AG10803 (cell line): ENCODE measurements at places on chromosomes 7 and 10.

GRCh38 chr7:127391591-127392181 is 822 bp downstream of the ZNF800 start:
- peak; percentile 27 for DNase-seq

GRCh38 chr7:4131063-4131462 is 551.0 kb upstream of the FOXK1 start:
- no peak for DNase-seq

DNA sequence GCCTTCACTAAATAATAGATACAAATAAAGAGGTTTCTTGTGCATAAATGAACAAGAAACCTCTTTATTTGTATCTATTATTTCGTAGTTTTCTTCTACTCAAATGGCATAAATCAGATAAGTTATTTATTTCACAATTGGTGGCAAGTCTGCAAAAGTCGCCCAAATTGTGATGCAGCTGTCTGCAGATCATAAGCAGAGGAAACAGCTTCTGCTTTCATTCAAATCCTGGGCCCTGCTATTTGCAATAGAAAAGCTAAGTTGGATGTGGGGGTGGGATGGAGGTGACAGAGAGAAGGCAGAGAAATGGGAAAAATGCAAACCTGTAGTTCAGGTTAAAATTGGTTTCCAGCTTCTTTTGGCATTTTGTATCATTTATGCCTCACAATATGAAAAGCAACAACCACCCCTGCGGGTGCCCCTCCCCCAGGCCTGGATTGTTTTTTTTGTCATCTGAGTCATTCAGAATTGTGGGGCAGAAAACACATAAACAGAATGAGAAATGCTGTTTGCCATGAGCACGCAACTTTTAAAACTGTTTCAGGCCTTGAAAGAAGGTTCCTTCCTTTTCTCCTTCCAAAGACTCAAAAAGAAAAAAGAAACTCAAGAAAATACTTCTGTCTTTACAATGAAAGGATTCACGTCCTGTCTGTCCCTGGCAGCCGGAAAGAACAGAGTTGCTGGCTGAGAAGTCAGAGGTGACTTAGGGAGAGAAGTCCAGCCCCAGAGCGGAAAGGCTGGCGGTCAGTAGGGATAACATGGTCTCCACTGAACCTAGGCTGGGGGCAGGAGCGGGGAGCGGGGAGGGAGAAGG is 132.9 kb downstream of the BAMBI start:
- DNase-seq, result no peak

DNA sequence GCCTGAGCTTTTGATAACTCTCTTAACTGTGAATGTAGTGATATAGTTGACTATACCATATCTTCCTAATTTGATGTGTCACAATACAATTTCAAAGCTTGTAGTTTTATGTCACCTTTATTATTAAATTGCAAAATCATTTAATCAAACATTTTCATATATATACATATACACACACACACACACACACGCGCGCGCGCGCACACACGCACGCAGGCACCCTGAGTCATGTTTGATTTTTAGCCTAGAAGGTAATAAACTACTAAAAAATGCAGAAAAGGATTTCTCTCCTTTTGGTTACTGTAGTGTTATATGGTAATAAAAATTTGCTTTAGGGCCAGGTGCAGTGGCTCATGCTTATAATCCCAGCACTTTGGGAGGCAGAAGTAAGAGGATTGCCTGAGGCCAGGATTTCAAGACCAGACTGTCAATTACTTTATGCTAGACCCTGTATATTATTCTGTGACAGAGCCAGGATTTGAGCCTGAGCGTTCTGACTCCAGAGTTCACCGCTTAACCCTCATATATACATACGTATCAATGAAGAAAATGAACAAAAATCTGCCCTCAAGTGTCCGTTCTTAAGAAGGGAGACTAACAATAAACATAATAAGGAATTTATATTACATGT is 89.6 kb downstream of the PODXL start:
- no peak for DNase-seq

DNA sequence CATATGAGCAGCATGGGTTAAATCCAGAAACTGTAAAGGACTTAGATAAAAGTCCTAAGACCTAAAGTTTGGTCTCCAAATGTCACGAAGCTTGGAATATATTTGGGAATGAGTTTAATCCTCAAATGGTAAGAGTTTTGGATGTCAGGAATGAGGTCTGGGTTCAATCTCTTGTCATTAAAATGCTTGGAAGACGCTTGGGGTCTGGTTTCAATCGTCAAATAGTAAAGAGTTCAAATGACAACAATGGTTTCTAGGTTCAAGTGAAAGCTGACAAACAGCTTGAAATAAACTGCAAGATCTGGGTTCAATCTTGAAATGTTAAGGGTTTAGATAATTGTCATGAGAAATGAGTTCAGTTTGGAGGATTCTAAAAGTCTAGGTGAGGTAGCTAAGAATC is 385.5 kb upstream of the HPS1 start:
- DNase-seq, result no peak

DNA sequence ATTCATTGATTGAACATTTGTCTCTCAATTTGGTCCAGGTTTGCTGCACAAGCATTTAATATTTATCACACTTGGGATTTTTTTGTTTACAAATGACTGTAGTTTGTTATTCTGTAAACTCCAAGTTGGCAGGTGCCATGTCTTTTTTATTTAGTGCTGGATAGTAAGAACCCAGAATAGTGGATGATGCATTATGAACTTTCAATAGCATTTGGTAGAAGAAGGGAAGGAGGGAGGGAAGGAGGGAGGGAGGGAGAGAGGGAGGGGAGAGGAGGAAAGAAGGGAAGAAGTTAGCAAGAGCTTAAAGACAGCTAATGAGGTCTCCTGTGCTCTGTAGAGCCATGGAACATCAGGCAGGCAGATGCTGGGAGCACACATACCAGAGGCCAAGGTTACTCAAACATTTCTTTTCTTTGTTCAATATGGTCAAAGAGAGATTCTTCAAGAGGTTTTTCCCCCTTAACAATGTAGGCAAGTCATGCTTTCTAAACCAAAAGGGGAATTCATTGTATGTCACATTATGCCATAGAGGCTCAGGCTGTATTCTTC is 25.8 kb upstream of the PDK4 start:
- no peak for DNase-seq

GRCh38 chr7:143290293-143290692 is 2.1 kb downstream of the CASP2 start:
- DNase-seq, result no peak

DNA sequence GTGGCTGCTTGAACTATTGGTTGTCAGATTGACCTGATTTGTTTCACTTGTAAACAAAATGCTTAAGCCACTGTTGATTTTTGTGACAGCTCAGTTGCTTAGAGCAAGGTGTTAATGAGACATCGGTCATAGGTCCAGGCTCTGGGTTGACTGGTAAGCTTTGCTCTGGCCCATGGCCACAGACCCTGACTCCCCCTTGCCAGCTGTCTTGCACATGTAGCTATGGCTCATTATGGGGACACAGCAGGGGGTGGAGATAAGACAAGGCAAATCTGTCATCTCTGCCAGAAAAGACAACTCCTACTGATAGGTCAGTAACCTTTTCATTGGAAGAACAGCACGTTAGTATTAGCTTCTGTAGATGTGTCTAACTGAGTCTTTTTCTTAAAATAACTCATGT is 95.3 kb downstream of the KAT6B start:
- no peak for DNase-seq

DNA sequence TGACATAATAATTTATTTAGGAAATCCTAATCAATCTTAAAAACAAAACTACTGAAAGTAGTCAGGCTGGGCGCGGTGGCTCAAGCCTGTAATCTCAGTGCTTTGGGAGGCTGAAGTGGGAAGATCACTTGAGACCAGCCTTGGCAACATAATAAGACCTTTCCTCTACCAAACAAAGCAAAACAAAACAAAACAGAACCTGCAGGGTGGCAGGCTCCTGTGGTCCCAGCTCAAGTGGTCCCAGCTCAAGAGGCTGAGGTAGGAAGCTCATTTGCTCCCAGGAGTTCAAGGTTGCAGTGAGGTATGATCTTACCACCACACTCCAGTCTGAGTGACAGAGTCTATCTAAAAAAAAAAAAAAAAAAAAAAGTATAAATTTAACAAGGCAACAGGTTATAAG is 748.0 kb downstream of the CNTNAP2 start:
- DNase-seq, result no peak

GRCh38 chr7:44278451-44279161 is 46.8 kb downstream of the CAMK2B start:
- DNase-seq, result no peak

GRCh38 chr10:119221666-119222065 is 14.3 kb downstream of the GRK5 start:
- no peak for DNase-seq

DNA sequence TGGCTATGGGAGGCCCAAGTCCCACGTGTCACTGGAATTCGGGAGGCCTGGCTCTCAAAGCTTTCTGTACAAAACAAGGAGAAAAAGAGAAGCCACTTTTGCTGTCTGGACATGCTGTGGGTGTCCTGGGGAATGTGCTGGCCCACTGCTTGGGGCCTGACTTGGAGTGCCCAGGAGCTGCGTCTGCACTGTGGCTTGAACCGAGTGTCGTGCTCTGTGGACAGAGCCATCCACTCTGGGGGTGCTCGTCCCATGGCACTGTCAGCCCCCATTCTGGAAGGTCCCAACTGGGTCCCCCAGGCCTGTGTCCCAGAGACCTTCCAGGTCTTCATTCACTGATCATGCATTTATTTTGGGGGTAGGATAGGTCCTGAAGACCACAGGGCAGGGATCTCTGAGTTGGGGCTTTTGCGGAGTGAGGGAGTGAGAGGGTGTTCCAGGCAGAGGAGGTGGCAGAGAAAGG is 138.0 kb downstream of the LHPP start:
- no peak for DNase-seq

DNA sequence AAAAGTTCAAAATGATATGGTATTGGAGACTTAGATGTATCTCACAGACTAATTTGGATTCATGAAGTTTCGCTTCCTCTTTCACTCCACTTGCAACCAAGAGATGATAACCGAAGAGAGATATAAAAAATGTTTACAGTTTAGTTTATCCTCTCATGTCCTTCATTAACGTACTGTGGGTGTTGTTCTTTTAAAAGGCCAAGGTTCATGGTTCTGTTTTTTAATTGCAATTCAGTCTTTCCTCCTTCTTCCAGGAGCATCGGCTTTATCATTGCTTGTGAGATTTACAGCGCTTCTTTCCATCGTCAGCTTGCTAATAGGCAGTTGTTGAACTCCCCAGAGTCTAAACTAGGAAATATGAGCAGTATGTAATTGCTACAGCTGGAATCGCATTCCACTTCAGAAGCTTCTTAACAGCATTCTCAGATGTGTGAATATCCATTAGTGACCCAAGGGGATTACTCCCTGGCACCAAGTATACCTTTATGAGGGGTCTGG is 75.9 kb upstream of the HGF start:
- peak; percentile 36 for DNase-seq

DNA sequence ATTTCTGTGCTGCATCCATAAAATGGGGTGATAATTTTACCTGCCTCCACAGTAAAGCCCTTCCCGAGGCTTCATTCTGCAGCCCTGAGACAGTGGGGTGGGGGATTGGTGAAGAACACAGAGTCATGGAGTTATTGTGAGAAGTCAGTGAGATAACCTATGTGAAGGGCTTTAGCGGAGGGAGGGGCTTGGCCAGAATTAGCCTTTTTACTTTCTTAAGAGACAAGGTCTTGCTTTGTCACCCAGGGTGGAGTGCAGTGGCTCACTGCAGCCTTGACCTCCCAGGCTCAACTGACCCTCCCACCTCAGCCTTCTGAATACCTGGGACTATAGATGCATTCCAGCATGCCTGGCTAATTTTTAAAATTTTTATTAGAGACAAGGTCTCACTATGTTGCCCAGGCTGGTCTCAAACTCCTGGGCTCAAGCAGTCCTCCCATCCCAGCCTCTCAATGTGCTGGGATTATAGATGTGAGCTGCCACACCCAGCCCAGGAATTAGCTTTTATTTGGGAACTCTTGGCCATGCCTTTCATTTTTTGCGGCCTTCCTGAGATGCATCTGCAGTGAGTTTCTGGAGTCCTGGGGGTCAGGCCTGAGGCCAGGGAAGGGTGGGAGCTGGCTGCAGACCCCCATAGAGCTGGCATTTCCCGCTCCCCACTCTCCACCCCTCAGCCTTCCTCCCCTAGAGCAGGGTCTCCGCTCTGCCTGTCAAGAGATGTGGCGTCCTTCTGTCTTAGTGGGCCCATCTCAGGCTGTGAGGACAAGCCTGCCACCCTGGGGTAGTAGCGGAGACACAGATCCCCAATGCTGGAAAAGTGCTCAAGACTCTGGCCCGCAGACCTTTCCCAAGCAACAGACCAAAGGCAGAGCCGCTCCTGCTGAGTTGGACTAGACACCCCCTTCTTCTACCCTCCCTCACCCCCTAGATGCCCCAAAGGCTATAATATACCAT is 77.0 kb downstream of the ZMIZ1 start:
- peak; percentile 56 for DNase-seq

GRCh38 chr10:85213493-85213892 is 885.1 kb downstream of the CCSER2 start:
- DNase-seq, result no peak

DNA sequence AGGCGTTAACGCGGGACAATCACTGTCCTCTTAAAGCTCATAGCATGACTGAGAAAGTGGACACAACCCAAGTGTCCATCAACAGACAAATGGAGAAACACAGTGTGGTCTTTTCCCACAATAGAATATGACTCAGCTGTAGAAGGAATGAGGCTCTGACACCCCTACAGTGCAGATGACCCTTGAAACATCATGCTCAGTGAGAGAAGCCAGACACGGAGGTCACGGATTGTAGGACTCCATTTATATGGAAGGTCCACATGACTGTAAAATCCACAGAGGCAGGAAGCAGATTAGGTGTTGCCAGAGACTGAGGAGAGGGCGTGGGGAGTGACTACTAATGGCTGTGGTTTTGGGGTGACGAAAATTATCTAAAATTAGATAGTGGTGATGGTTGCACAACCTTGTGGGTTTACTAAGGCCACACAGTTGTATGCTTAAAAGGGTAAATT is 6.1 kb upstream of the NCAPG2 start:
- peak; percentile 78 for DNase-seq

- DNase-seq, result no peak
Measured at GRCh38 chr7:140260352-140261104, 83.7 kb upstream of the KDM7A start.

DNA sequence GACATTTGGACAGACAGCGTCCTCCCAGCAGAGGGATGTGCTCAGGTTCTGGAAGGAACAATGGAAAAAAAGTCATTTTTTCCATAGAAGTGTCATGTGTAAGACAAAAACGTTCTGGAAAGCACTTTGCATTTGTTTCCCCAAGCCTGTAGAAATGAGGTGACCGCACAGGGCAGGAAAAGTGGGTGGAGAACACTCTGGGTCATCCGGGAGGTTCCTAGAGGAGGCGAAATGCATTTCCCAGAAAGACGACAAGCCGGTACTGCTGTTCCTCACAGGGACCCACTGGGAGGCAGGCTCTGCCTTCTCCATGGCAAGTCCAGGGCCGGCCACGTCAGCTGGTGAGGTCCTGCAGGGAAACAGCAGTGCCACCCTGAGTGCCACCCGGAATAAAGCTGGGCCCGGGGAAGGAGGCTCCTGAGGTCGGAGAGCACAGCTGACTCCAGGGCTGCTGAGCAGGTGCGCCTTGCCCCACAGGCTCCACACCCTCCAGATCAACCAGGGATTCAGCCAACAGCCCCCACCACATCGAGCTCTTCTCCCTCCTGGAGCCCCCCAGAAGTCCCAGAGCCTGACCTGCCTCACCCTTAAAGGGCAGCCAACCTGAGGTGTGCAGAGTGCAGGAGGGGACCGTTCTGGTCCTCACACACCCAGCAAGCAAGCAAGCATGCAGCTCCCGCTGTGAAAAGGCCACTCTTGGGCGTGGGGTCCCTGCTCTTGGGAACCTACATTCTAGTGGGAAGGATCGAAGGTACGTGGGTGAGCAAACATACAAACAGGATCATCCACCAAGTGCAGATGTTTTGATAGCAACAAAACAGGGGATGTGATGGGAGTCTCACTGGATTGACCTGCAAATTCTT is 28.8 kb upstream of the INPP5A start:
- DNase-seq, result peak; percentile 45
